ENCODE measurements at places on chromosomes 13 and 19.

- H3K36me3 ChIP-seq = peaks cover 6% of the 10 kb centered on the region
- H3K27me3 ChIP-seq = no peaks in the 10 kb centered on the region
- H3K27ac ChIP-seq = no peak overlapping the region
Observed at GRCh38 chr13:20353973-20354372, 121.9 kb upstream of the GJB6 start.

GRCh38 chr19:45900738-45901431, 1.5 kb downstream of the MYPOP start:
- peak overlapping the region; percentile 52 for H3K4me3 ChIP-seq
- H3K27ac ChIP-seq = no peak overlapping the region
- H3K27me3 ChIP-seq = no peaks in the 10 kb centered on the region
- H3K36me3 ChIP-seq = peaks cover 44% of the 10 kb centered on the region
- H3K4me1 ChIP-seq = peaks cover 6% of the 10 kb centered on the region

- H3K4me3 ChIP-seq = no peak overlapping the region
- no peak for DNase-seq
- no peak overlapping the region for H3K27ac ChIP-seq
- H3K27me3 ChIP-seq = no peaks in the 10 kb centered on the region
- H3K36me3 ChIP-seq = no peaks in the 10 kb centered on the region
- peaks cover 17% of the 10 kb centered on the region for H3K4me1 ChIP-seq
Observed at GRCh38 chr19:4985551-4985991, 16.7 kb downstream of the KDM4B start.

DNA sequence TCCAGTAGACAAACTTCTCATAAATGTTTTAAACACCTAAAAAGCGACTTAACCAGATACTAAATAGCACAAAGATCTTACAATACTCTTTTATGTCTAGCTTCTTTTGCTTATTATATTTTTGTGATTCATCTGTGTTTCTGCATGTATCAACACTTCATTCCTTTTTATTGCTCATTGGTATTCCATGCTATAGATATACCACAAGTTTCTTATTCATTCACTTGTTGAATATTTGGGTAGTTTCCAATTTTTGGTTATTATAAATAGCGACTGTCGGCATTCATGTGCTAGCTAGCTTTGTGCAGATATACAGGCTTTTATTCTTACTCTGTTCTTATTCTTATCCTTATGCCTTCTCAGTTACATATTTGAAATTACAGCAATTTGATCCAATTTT, 50.0 kb upstream of the RGCC start:
- H3K27ac ChIP-seq = no peak overlapping the region
- no peak overlapping the region for H3K4me3 ChIP-seq
- no peak for DNase-seq
- H3K27me3 ChIP-seq = no peaks in the 10 kb centered on the region
- no peaks in the 10 kb centered on the region for H3K4me1 ChIP-seq
- H3K36me3 ChIP-seq = no peaks in the 10 kb centered on the region

DNA sequence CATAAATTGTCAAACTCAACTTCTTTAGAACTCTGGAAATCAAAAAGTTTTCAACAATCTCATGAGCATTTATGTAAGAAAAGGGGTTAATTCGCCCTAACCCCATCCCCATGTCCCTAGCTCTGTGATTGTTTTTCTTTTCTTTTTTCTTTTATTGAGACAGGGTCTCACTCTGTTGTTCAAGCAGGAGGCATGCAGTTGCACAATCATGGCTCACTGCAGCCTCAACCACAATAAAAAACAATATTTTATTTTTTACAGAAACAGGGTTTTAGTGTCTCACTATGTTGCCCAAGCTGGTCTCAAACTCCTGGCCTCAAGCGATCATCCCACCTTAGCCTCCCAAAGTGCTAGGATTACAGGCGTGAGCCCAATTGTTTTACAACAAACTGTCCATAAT, 16.7 kb downstream of the VWA8 start:
- no peaks in the 10 kb centered on the region for H3K4me1 ChIP-seq
- no peak overlapping the region for H3K27ac ChIP-seq
- H3K4me3 ChIP-seq = no peak overlapping the region

DNA sequence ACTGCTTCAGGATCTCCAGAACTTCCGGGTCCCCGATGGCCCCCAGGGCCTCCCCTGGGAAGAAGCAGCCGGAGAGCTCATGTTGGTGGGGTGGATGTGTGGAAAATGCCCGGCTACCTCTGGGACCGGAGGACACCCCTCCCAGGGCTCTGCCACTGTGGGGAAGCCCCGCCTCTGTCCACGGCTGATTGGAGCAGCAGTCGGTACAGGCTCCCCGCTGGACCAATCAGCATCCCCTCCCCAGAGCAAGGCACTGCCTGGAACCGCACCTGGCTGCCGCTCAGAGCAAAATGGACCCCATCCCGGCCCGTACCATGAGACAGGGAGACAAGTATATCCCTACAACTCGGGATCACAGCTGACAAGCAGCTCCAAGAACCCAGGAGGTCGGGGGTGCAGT, 6.4 kb downstream of the DOHH start:
- H3K36me3 ChIP-seq = peaks cover 38% of the 10 kb centered on the region
- no peak for DNase-seq
- H3K4me3 ChIP-seq = no peak overlapping the region
- H3K27me3 ChIP-seq = no peaks in the 10 kb centered on the region
- peaks cover 7% of the 10 kb centered on the region for H3K4me1 ChIP-seq

DNA sequence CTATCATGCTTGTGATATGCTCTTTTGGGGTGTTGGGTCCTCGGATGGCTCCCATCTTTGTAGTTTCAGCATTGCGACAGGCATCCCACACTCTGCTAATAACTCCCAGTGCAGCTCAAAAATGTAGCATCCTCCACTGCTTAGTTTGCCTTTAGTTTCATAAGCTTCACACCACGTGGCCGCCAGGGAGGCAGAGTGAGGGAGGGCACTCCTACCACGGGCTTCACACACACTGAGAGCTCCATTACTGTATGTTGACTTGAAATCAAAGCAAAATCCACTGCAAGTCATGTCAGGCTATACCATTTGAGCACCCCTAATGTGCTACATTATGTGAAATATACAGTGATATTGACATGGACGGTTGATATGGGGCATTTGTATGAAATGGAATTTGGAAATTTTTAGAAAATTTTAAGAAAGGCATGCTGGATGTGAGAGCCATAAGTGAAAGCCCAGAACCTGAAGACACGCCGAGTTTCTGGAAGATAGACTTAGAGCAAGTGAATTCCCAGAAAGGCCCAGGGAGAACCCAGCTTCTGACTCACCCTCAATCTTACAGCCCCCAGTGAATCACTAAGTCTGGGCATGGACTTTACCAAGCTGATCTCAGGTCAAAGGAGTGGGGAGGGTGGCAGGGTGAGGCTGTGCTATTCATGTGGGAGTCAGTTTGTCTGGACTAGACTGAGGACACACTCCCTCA, 94.1 kb downstream of the HSPH1 start:
- H3K4me3 ChIP-seq = no peak overlapping the region
- H3K4me1 ChIP-seq = peaks cover 15% of the 10 kb centered on the region
- H3K36me3 ChIP-seq = no peaks in the 10 kb centered on the region
- H3K27ac ChIP-seq = no peak overlapping the region
- DNase-seq = peak; percentile 84

DNA sequence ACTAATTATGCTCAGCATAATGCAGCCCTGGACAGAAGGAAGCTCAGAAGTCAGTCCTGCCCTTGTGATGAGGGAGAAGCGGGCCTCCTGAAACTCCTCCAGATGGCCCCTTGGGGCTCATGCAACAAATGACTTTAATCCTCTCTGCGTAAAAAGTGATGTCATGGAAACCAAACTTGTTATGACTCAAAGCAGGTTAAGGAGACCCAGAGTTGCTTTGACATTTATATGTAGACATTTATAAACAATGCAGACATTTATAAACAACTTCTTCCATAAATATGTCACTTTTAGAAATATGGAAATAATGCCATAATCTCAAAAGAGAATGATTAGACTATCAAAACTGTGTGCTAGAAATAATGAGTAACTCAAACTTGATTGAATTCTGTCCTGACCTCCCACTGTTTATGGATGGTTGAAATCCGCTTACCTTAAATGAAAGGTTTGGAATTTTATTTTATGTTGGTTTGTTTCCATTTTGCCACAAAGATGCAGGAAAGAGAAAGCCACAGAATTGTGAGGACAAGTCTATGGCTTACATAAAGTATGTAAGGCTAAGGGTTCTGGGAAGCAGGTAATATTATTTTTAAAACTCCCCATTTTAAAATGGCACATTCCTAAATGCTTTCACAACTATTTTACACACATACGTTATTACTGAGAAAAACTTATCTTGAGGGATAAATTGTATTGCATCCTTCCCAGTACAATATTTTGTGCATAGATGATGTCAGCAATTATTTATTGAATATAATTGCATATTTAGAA, 73.7 kb downstream of the CYSLTR2 start:
- no peak overlapping the region for H3K4me3 ChIP-seq
- no peaks in the 10 kb centered on the region for H3K27me3 ChIP-seq
- peaks cover 9% of the 10 kb centered on the region for H3K4me1 ChIP-seq

DNA sequence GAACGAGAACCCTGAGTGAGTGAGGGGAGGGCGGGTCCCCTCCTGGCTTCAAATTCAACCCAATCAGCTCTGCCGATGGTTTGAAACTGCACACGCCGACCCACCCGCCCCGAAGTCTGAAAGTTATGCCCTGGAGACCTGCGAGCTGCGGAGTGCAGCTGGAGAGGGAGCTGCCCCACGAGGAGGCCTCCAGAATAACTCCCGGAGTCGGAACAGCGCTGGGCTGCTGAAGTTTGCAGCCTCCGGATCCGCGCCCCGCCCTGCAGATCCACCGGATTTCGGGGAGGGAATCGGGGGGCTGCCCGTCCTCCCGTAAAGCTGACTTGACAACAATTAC, 7.0 kb downstream of the POU4F1 start:
- DNase-seq = no peak
- no peaks in the 10 kb centered on the region for H3K36me3 ChIP-seq
- no peak overlapping the region for H3K27ac ChIP-seq

GRCh38 chr13:63044589-63045313, 1629.1 kb upstream of the PCDH20 start:
- H3K36me3 ChIP-seq = no peaks in the 10 kb centered on the region
- no peaks in the 10 kb centered on the region for H3K27me3 ChIP-seq
- DNase-seq = no peak
- H3K4me3 ChIP-seq = no peak overlapping the region
- no peaks in the 10 kb centered on the region for H3K4me1 ChIP-seq
- H3K27ac ChIP-seq = no peak overlapping the region

- H3K27me3 ChIP-seq = no peaks in the 10 kb centered on the region
- no peak overlapping the region for H3K4me3 ChIP-seq
- DNase-seq = no peak
- H3K27ac ChIP-seq = no peak overlapping the region
- no peaks in the 10 kb centered on the region for H3K4me1 ChIP-seq
- peaks cover 44% of the 10 kb centered on the region for H3K36me3 ChIP-seq
Observed at GRCh38 chr13:19985219-19985556, 26.7 kb downstream of the ZMYM2 start.

DNA sequence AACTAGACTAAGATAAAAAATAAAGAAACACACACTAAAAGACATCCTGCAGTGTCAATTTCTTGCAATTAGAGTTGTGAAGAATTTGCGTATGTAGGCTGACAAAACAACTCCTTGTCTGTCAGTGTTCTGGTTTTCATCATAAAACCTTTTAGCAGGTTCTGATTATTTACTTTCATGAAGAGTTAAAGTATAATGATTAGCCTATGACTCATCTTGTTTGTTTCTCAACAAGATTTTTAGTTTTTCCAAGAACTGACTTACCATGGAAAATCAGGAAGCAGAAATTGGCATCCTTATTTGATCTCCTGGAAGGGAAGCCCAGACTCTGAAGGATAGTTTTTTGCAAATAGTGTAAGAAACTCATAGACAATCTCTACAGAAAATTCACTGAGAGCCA, 848.7 kb upstream of the PCDH9 start:
- no peak overlapping the region for H3K4me3 ChIP-seq
- peak; percentile 18 for DNase-seq
- peaks cover 22% of the 10 kb centered on the region for H3K4me1 ChIP-seq
- peak overlapping the region; percentile 37 for H3K27ac ChIP-seq
- no peaks in the 10 kb centered on the region for H3K27me3 ChIP-seq

- no peaks in the 10 kb centered on the region for H3K27me3 ChIP-seq
- H3K4me1 ChIP-seq = no peaks in the 10 kb centered on the region
- no peak for DNase-seq
- no peak overlapping the region for H3K27ac ChIP-seq
Observed at GRCh38 chr19:27909185-27909840, 1303.6 kb downstream of the UQCRFS1 start.

- no peak overlapping the region for H3K27ac ChIP-seq
- peaks cover 7% of the 10 kb centered on the region for H3K36me3 ChIP-seq
- no peak for DNase-seq
- H3K4me1 ChIP-seq = no peaks in the 10 kb centered on the region
- H3K4me3 ChIP-seq = no peak overlapping the region
- no peaks in the 10 kb centered on the region for H3K27me3 ChIP-seq
Observed at GRCh38 chr19:58429745-58430144, 10.2 kb downstream of the ZNF132 start.

DNA sequence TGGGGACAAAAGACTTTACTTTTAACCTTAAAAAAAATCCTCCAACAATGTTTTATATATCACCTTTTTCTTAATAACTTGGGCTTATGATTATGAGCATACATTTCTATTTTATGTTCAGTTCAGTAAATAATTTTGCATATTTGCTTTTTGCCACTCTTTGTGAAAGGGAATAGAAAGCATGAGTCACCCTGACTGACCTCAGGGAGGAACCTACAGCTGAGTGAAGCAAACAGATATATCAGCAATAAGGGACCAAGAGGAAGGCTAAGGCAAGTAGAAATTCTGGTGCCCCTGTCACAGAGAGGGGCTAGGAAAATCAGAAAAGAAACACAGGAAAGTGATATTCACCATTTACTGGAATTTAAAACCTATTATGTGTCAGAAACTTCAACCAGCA, 37.2 kb upstream of the SOHLH2 start:
- H3K27me3 ChIP-seq = no peaks in the 10 kb centered on the region
- no peak overlapping the region for H3K4me3 ChIP-seq
- DNase-seq = no peak
- no peaks in the 10 kb centered on the region for H3K4me1 ChIP-seq
- no peak overlapping the region for H3K27ac ChIP-seq

DNA sequence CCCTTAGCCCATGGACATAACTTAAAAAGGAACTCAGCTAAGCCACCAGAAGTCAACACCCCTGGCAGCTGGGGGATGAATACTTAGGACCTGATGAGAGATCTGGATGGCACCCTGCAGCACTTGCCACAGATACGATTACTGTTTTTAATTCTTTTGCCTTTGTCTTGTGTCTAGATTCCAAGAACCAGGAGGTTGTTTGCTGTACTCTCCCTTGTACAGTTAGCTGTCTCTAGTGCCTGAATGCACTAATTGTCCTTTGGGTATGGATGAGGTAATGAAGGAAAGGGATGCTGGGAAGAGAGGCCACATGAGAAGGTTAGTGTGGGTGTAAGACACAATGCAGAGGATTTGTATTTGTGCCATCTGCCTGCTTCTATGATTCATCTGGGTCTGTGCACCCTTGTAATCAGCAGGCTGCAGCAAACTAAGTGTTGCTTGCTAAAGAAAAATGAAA, 385.8 kb downstream of the KCNRG start:
- peak; percentile 75 for DNase-seq
- no peak overlapping the region for H3K4me3 ChIP-seq
- peaks cover 30% of the 10 kb centered on the region for H3K4me1 ChIP-seq
- H3K27ac ChIP-seq = peak overlapping the region; percentile 15

- no peaks in the 10 kb centered on the region for H3K27me3 ChIP-seq
- no peak for DNase-seq
- peaks cover 6% of the 10 kb centered on the region for H3K4me1 ChIP-seq
- no peak within 1 kb of the TSS for H3K27ac ChIP-seq
Observed at GRCh38 chr13:113452942-113453901, at the start of gene ADPRHL1. Gene ADPRHL1 (minus strand): TSS chr13:113453488. CDS start chr13:113453437, 51 bp downstream.

All from MCF 10A (cell line).